ENCODE measurements at places on chromosomes 7 and 10. TPM values are rescaled to one million over a fixed set of nuclear protein-coding genes. Genes with fewer than 3 reads are reported as not detected.

DNA sequence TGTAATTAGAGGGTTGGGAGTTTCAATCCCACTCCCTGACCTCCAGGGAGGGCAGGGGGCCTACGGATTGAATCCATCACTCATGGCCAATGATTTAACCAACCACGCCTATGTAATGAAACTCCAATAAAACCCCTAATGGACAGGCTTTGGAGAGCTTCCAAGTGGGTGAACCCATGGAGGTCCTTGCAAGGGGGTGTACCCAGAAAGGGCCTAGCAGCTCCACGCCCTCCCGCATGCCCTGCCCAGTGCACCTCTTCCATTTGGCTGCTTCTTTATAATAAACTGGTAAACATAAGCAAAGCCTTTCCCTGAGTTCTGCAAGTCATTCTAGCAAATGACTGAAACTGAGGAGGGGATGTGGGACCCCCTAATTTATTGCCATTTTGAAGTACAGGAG is 280.1 kb downstream of the FRMD4A start:
- DNase-seq: no peak

GRCh38 chr7:33831389-33832141 is 73.8 kb upstream of the BMPER start:
- no peak for DNase-seq

GRCh38 chr10:122567056-122567660 is 6.6 kb downstream of the DMBT1 start:
- no peak for DNase-seq

- DNase-seq: no peak
Measured at GRCh38 chr7:54186336-54186735, 355.8 kb upstream of the VSTM2A start.

- DNase-seq: no peak
Measured at GRCh38 chr10:71475243-71475871, 78.6 kb downstream of the CDH23 start.

GRCh38 chr10:95273393-95274312 is 17.1 kb downstream of the PDLIM1 start:
- DNase-seq: peak; percentile 78

DNA sequence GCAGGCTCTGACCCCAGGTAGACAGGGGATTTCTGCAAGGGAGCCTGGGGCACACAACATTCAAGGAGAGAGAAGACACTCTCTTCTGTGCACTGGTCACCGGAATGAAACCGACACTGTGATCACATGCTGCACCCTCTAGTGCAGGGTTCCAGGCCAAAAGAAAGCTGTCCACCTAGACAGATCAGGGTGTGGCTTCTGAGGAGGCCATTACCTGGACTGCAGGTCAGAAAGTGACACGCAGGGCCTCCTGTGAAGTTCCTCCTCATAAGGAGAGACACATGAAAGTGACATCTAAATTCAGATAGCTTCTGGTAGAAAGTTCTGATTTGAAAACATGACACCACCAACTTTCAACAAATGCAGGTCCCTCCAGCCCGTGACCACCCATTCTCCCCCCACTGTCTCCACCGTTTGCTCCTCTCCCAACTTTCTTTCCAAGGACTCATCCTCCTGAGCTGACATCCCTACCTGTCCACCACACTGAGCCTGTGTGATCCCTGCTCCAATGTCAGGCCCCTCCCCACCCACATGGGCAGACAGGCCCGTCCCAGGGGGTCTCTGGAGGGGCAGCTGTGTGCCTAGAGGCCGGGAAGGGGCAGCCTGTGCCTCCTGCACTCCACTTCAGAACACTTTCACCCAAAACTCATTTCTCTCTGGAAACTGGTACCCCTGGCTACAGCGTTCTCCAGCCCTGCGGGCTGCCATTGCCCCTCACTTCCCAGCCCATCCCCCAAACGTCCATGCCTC is 198.0 kb downstream of the TNS3 start:
- no peak for DNase-seq

GRCh38 chr7:138387755-138388475 is 72.1 kb upstream of the TRIM24 start:
- no peak for DNase-seq

GRCh38 chr10:9038146-9038714 is 983.7 kb downstream of the GATA3 start:
- no peak for DNase-seq

- DNase-seq: no peak
Measured at GRCh38 chr7:49852619-49853462, 79.4 kb downstream of the VWC2 start.

- no peak for DNase-seq
Measured at GRCh38 chr7:111388912-111389311, 173.4 kb downstream of the IMMP2L start.

The CALHM1 gene
- total RNA-seq: not detected

The ADCYAP1R1 gene
- total RNA-seq: 0.46 TPM

The CLDN4 gene
- total RNA-seq: 0.07 TPM

The TLL2 gene
- 0.13 TPM for total RNA-seq

The DYNC1I1 gene
- 3.9 TPM for total RNA-seq

The MYO3A gene
- not detected for total RNA-seq

The FAM25G gene
- not detected for total RNA-seq

Measured in pulmonary artery endothelial cell (primary cell).